ENCODE measurements at places on chromosomes 2 and 18.

- DNase-seq: no peak
Measured at GRCh38 chr18:12645751-12646203, 12.1 kb downstream of the SPIRE1 start.

DNA sequence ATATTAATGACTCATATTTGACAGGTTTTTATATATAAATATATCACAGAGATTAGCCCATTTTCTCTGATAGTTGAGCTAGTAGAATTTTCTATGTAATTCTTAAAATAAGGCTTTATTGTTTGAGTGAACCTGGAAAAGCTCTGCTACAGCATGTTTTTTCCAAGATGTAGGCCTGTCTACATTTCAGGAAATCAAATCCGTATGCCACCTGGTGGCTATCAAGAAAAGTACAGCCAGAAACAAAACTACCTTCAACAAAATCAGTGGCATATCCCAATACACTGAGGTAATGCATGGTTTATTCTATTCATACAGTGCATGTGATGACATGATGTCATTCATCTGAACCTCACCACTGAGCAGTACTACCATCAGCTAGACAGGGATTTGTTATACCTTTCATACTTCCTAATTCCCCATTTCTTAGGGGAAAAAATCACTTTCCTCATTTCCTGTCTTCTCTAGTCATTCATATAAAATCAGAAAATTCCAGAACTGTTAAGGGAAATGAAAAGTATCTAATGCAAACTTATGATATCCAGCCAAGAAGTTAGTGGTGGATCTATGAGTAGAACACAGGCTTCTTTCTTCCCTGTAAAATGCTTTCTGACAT is 310.4 kb upstream of the SYT4 start:
- peak; percentile 38 for DNase-seq

DNA sequence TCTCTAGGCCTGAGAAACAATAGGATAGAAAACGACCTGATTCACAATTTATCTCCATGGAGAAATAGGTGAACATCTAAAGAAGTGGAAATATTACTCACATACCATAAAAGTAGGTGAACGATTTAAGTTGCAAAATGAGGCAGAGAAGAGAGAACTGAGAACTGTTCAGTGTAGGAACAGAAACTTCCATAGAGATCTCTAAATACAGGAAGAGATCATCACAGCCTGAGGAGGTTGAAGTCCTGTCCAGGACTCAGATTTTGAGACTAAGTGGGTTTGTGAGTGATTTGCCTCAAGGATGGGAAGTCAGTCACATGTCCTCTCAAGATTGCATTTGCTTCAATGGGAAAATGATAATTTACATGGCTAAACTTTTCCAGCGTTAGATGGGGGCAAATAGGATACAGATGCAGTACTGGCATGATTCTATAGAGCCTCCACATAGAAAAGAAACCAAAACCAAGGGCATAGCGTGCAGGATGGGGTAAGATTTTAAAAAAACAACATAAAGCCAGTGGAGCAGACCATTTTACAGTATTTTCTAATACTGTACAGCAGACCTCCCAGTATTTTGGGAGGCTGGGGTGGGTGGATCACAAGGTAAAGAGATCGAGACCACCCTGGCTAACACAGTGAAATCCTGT is 68.8 kb downstream of the MEP1B start:
- no peak for DNase-seq

GRCh38 chr2:197353393-197354168 is 43.0 kb upstream of the ANKRD44 start:
- no peak for DNase-seq

- DNase-seq: no peak
Measured at GRCh38 chr2:85438201-85439024, 19.9 kb downstream of the SH2D6 start.

- DNase-seq: peak; percentile 43
Measured at GRCh38 chr2:232365621-232366321, 12.8 kb upstream of the ALPP start.

- DNase-seq: no peak
Measured at GRCh38 chr2:70115646-70116442, 28.6 kb downstream of the PCBP1 start.

- no peak for DNase-seq
Measured at GRCh38 chr2:237486819-237487448, at the start of gene MLPH. Gene MLPH, plus strand, starts transcription at chr2:237487251. Its CDS starts 6,176 bp downstream, at chr2:237493427.

DNA sequence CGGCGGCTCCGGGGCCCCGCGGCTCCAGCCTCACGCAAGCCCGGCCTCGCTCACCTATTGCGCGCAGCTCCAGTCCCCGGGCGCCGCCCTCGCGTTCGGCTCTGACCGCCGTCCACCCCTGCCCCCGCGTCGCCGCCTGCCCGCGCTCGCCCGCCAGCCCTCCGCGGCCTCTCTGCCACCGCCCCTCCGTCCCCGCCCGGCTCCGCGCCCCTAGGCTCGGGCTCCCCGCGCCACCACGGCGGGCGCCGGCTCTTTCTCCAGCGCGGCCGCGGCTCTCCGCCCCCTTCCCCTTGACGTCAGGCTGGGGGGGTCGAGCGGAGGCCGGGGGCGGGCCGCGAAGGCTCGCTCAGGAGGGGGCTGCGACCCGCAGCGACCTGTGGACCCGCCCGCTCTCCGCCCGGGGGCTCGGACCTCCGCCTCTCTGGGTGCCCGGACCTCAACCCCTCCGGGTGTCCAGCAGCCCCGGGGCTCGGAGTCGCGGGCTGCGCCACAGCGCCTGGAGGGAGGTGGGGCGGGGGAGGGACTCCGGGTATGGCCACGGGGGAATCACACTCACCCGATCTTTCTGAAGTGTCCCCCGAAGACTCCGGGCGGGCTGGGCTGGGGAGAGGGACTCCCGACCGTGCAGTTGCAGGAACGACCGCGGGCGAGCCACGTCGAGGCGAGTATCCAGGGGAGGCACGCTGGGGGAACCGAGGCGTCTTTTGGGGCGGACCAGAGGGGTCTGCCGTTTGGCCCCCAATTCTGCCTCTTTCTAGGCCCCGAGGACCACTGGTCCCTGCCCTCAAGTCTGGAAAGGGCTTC is at the start of gene SEMA4C:
SEMA4C (minus strand) TSS at position 259 of the 804 bp plus-strand sequence. CDS start 2,194 bp downstream, outside the sequence.
- DNase-seq: no peak

DNA sequence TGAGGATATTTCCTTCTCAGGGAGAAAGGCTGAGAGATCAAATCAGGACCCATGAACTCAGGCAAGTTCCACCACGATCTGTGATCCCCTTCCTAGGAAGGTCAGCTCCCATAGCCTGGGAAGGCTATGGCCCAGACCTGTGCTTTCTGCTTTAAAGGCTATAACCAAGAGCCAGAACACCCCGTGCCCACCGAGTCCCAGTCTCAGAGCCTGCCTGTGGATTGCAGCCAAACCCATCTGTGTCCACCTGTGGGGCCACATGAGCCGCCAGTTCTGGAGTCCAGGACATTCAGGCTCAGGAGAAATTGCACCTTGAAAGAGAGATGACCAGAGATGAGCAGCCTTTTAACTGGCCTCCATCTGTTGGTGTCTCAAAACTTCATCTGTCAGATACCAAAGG is 46.9 kb downstream of the MAL start:
- DNase-seq: no peak

GRCh38 chr2:1693723-1694122 is 50.6 kb downstream of the PXDN start:
- DNase-seq: no peak

- no peak for DNase-seq
Measured at GRCh38 chr2:39431592-39432316, 5.3 kb downstream of the MAP4K3 start.

DNA sequence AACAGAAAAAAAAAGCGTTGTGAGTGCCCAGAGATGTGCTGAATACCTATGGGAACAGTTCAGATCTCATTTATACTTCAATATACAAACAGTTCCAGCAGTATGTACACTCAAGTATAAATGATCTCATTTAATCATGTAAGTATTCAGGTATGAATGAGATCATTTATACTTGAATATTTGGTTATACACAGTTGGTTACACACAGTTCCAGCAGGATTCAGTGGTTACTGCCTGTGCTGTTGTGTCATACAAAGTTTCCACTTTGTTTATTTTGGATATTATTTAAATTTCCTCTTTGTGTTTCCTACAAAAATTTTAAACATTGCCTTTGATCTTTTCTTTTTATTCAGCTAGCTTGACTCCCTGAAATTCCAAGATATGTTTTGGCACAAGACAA is 293.5 kb upstream of the SLC39A10 start:
- DNase-seq: no peak

GRCh38 chr2:42132191-42132965 is 36.8 kb upstream of the EML4 start:
- no peak for DNase-seq

All from hematopoietic multipotent progenitor cell treated with erythropoietin and hydrocortisone succinate and interleukin-3 and kit ligand, for 8 days (in vitro differentiated cells).